ENCODE measurements at places on chromosomes 11 and 22.

DNA sequence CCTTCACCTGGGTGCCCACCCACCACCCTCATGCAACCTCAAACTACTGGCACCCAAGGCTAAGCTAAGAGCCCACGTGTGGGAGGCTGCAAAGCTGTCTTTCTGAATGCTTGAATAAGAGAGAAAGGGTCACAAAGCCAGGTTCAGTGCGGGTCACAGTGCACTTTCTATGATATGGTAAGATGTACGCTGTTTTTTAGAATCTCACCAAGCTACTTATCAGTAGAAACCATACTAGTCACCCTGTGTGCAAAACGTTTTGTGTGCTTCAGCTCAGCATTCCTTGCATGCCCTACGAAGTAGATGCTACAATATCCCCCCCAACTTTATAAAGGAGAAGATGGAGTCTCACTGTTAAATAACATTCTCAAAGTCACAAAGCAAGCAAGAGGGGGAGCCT is 14.9 kb downstream of the P2RX3 start:
- peak; percentile 36 for DNase-seq

DNA sequence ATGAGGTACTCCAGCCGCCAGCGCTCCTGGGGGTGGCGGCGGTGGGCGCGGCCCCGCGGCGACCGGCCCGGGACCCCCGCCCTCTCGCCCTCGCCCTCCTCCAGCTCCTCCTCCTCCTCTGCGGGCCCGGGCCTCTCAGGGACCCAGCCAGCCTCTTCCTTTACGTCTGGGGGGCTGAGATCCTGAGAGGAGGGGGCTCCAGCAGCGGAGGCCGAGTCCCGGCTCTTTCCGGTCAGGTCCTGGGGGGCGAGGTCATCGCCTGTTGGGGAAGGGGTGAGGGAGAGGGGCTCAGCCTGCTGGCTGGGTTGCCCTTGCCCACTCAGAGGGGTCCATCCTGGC is 4.3 kb downstream of the ZFTA start:
- no peak for DNase-seq

GRCh38 chr11:74139151-74139918 is 31.5 kb downstream of the C2CD3 start:
- DNase-seq: no peak

- DNase-seq: peak; percentile 73
These were observed at the start of gene SEZ6L for GRCh38 chr22:26169315-26170111. Gene SEZ6L, plus strand, starts transcription at chr22:26169462. Its CDS starts 208 bp downstream, at chr22:26169670.

GRCh38 chr11:77183431-77183984 is 55.5 kb downstream of the MYO7A start:
- no peak for DNase-seq

DNA sequence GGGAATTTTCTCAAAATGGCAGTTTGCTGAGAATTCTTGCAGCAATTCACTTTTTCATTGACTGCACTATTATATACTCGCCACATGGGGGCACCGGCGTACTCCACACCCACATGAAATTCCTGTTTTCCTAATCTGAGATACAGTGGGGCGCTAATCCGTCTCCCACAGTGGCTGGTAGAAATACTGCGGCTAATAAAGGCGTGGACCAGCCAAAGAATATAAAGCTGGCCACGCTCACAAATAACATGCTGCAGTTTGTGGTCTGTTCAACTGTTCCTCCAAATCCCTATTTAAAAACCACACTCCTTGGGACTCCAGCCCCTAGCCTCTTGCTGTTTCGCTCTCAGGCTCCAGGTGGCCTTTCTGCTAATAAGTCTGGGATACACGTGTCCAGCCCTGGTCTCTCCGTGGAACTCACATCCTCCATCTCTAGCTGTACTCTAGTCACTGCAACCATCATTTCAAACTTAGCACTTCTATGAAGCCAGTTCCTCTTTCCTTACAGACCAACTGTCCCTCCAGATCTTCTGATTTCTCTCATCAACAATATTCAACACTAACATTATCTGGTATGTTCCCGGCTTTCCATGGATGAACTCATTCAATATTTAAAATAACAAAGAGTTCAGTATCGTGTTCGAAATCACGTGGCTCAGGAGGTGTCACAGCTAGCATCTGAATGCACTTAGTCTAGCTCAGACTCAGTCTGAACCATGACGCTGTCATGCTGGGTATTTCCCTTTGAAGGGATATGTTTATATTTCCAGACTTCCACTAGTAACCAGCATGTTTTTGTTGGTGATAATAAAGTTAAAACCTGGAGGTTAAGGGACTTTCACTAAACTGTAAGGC is 22.0 kb downstream of the TBRG1 start:
- DNase-seq: peak; percentile 61

DNA sequence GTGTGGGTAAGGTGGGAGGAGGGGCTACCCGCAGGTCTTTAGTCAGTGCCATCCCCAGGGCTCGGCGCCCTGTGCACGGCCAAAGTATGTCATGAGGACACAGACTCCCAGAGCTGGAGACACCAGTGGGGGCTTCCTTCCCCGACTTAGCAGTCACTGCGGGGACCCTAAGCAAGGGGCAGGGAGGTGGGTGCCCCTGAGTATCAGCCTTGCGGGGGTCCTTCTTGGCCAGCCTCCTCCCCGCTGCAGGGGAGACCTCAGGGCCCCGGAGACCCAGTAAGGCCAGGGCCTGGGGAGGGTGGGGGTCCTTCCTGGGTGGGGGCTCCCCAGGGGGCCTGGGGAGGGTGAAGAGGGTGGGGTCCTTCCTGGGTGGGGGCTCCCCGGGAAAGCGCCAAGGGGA is 673.8 kb downstream of the BRD1 start:
- no peak for DNase-seq

- DNase-seq: no peak
These were observed 23.4 kb upstream of the PLAAT2 start for GRCh38 chr11:63586451-63587166.

- DNase-seq: no peak
These were observed 73.3 kb upstream of the FAR1 start for GRCh38 chr11:13595166-13595565.

DNA sequence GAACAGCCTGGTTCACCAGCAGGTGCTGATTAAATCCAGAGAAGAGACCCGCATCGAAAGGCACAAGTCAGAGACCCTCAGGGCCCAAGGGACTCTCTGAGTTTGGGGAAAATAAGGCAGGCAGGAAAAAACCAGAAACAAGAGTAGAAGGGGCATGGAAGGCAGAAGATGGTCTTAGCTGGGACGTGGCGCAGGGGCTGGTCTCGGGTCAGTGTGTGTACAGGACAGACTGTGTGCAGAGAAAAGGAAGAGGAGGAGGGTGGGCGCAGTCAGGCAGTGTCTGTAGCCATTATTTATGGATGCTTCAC is 31.3 kb downstream of the PPP2R1B start:
- no peak for DNase-seq

- DNase-seq: no peak
These were observed 68.2 kb downstream of the MSANTD4 start for GRCh38 chr11:105953886-105954285.

GRCh38 chr11:122336706-122337105 is 220.7 kb upstream of the BLID start:
- no peak for DNase-seq

DNA sequence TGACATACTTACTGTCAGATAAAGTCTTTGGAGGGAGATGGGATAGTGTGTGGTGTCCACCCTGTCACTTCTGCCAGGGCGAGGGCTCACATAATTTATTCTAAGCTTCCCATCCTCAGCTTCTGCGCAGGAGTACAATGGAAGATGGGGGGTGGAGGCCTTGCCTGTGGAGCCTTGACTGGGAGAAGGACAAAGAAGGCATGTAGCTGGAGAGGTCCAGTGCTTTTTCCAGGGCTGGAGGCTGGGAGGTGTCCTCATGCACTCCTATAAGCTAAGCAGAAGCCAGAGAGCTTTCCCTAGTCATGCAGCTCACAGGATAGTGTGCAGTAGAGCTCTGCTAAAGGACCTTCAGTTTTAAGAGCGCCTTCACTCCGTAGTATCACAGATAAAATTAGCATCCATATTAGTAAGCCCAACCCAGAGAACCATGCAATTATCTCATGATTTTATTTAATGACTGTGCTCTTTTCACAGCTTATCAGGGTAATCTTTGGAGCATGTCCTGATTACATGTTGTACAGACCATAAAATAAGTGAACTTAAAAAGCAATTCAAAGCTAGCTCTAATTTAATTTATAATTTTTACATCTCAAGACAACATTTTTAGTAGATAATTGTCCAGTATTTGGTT is 148.3 kb downstream of the TEAD1 start:
- no peak for DNase-seq

DNA sequence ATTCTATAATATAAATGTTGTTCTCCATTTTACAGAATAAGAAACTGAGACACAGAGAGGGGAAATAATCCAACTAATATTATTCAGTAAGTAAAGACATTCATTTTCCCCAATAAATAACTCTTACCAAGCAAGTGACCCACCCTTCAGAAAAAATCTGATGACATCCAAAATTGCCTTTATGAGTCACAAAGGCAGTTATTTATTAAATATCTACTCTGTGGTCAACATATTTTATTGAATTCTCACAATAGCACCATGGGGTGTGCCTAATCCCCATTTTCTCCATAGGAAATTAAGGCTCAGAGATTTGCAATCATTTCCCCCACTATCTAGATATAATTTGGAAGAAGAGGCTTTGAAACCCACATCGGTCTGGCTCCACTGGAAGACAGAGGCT is 161.5 kb upstream of the ISX start:
- DNase-seq: no peak

GRCh38 chr11:77249427-77249826 is 52.1 kb downstream of the GDPD4 start:
- no peak for DNase-seq

GRCh38 chr11:55172734-55173415 is 89.1 kb upstream of the TRIM48 start:
- DNase-seq: peak; percentile 0

DNA sequence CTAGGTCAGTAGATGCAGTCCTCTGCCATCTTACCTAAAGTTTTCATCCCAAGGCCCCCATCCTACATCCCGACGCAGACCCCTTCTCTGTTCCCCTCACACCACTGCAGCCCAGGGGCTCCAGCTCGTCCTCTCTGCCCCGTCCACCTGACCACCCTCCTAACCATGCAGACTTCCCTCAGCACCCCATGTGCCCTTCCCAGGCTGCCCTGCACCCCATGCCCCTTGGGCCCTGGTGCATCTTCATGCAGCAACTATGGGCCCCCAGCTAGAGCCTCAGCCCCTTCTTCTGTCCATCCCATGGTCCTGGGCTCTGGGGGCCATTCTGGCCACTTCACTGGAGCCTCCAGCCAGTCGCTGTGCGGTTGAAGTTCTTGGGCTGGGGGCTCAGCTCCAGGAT is 2.9 kb downstream of the PRR33 start:
- DNase-seq: no peak

GRCh38 chr11:110046775-110047380 is 46.3 kb upstream of the ZC3H12C start:
- no peak for DNase-seq

GRCh38 chr22:26143806-26144325 is 25.4 kb upstream of the SEZ6L start:
- no peak for DNase-seq

GRCh38 chr22:46025225-46025972 is 48.4 kb upstream of the WNT7B start:
- DNase-seq: no peak

DNA sequence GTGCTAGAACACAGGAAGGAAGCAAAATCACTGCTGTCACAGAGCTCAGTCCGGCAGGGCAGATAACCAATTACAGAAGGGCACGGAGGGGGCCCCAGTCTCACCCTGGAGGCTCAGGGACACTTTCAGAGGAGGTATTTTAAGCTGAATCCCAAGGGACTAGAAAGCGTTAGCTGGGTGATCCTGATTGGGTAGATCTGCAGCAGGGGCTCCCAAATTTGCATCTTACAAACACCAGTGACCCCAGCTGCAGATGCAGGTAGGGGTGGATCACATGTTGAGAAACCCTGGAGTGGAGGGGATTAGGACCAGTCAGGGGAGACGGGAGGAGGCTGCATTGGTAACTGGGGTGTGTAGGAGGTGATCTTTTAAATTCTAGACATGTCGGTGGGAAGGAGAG is 91.4 kb downstream of the CSNK2A3 start:
- no peak for DNase-seq

- no peak for DNase-seq
These were observed 430 bp downstream of the CDC42EP1 start for GRCh38 chr22:37560608-37561211.

- no peak for DNase-seq
These were observed 51.4 kb downstream of the GRIK4 start for GRCh38 chr11:120562806-120563425.

- no peak for DNase-seq
These were observed 70.5 kb downstream of the UBASH3B start for GRCh38 chr11:122726028-122726427.

DNA sequence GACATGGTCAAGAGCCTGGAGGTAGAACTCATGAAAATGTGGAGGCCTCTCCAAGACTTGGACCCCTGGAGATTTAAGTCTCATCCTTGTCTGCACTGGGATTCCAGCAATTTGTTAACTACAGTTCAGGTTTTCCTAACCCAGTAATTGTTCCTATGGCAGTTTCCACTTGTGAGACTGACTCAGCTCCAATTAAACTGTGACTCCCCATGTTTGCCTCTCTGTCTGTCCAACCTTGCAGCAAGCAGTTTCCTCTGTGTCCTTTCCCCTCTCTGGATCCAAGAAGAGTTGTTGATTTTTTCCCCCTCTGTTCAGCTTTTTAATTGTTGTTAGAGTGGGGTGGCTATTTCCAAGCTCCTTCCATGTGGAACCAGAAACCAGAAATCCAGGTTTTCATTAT is 16.2 kb upstream of the ARHGAP20 start:
- no peak for DNase-seq

DNA sequence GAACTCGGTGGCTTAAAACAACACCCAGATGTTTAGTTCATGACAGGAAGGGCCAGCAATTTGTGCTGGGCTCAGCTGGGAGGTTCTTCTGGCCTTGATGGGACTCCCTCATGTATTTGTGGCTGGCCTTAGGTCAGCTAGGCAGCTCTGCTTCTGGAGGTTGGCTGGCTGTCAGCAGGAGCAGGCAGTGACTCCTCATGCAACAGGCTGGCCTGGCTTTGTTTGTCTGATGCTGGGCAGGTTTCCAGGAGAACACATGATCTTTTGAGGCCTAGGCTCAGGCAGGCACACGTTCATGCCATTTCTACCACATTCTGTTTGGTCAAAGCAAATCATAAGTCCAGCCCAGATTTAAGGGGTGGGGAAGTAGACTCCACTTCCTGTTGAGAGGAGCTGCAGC is 571.2 kb downstream of the TBC1D22A start:
- no peak for DNase-seq

DNA sequence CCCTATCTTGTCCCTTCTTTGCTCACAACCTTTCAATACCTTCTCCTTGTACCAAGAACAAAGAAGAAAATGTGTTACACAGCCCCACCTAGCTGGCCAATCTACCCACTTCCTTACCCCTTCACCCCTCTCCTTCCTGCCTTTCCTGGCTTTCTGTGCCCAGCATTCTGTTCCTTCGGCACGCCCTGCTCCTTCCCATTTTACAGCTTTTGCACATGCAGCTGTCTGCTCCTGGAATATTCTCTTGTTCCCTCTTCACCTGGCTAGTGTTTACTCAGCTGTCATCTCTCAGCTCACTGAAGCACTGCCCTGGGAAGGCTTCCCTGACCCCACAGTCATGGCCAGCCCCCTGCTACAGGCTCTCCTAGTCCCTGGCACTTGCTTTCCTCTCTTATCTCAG is 30.7 kb downstream of the SERPINH1 start:
- no peak for DNase-seq
